ENCODE measurements at places on chromosomes 4 and X.

- DNase-seq = no peak
Measured at GRCh38 chr4:157315968-157316367, 95.4 kb downstream of the GRIA2 start.

- DNase-seq = no peak
Measured at GRCh38 chr4:186481998-186482790, 73.2 kb downstream of the MTNR1A start.

GRCh38 chrX:106619797-106620196 lies 8.0 kb downstream of the RADX start:
- no peak for DNase-seq

- DNase-seq = no peak
Measured at GRCh38 chr4:138911909-138912703, 103.5 kb upstream of the NOCT start.

DNA sequence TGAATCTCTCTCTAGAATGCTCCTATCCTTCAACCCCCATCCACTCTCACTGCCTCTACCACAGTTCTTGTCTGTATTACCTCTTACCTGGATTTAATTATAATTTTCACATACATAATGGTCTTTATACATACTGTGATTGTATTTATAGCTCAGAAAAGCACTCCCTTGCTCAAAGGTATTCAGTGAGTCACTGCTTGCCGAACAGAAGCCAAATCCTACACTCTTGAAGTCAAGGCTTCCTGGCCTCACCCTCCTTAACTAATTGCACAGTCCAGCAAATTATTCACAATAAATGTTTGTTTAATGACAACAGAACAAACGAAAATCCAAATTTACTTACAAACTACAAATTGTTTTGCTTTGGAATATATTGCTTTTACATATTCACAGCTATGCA lies 159.5 kb downstream of the KLHL13 start:
- DNase-seq = no peak

GRCh38 chr4:108717386-108717785 lies 45.5 kb downstream of the ETNPPL start:
- no peak for DNase-seq

DNA sequence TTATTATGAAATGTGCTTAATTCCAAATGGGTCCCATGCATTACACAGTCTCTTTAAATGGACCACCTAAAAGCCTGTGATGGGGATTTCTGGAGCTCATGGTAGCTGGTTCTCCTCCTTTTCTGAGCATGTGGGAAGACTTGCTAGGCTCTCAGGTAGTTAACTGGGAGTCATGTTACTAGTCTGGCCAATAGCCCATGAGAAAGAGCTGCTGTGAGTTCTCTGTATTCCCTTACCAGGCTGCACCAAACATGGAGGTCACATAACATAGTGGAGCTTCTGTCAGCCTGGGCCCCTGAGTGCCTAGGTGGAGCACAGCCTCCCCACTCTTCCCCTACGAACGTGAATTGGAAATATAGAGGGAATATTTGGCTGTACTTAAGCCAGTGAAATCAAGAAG lies 198.4 kb downstream of the MAML3 start:
- no peak for DNase-seq

- no peak for DNase-seq
Measured at GRCh38 chrX:42242004-42242403, 318.6 kb upstream of the CASK start.

GRCh38 chr4:26255989-26256388 lies 64.8 kb upstream of the RBPJ start:
- no peak for DNase-seq

- DNase-seq = no peak
Measured at GRCh38 chr4:63788271-63788670, 621.0 kb downstream of the TECRL start.

DNA sequence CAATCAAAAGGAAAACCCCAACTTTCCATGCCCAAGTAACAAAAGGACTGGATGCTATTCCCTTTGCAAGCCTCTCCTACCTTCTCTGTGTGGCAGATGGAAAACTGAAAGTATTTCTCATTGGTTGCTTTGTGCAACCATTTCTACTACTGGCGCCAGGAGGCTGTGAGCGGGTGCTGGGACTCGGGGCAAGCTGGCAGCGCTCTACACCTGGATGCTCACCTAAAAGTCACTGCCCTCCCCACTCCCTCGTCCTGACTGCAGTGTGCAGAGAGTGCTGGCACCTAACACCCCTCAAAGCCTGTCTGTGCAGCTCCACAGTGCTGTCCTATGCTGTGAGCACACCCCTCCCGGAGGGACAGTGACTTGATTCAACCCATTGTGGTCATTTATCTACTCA lies 54.2 kb upstream of the STS start:
- no peak for DNase-seq

GRCh38 chrX:99394456-99394855 lies 1015.6 kb downstream of the PCDH19 start:
- DNase-seq = no peak

DNA sequence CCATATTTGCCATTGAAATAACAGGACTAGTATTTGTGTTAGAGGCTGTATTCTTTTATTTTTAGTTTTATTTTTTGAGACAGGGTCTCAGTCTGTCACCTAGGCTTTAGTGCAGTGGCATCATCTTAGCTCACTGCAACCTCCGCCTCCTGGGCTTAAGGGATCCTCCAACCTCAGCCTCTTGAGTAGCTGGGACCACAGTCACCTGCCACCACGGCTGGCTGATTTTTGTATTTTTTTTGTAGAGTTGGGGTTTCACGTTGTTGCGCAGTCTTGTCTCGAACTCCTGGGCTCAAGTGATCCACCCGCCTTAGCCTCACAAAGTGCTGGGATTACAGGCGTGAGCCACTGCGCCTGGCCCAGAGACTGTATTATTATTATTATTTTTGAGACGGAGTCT lies 15.3 kb downstream of the TMEM131L start:
- no peak for DNase-seq

DNA sequence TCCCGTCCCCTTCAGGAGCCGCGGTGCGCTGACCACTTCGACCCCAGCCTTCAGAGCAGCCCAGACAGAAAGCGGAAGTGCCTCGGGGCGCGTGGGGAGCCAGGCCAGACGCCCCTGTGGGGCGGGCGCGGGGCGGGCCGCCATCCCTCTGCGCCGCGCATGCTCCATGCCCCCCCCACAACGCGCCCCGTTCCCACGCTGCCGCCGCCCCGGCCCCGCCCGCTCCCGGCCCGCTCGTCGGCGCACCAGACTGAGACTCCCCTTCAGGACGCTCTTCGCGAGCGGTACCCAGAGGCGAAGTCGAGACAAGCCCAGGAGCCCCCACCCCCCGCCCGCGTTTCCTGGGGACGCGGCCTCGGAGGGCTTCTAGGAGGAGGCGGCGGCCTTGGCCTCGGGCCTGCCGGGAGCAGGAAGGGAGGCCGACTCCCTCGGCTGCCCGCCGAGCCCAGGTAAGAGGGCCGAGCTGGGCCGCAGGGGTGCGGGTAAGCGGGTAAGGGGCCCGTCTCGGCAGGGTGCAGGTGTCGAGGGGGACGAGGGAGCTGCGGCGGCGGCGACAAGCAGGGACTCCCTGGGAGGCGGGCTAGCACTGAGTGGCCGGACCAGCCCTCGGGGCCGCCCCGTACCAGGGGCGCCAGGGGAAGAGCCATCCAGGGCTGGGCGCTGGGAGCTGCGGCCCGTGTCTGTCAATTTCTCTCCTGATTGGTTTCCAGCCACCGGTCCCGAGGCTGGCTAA lies at the start of gene ZFP92:
ZFP92 (plus strand) TSS at position 218 of the 733 bp plus-strand sequence. CDS start 6,851 bp downstream, outside the sequence.
- DNase-seq = no peak

- no peak for DNase-seq
Measured at GRCh38 chrX:112450810-112451209, 228.9 kb downstream of the LHFPL1 start.

GRCh38 chr4:95929448-95930064 lies 89.7 kb downstream of the PDHA2 start:
- DNase-seq = no peak

DNA sequence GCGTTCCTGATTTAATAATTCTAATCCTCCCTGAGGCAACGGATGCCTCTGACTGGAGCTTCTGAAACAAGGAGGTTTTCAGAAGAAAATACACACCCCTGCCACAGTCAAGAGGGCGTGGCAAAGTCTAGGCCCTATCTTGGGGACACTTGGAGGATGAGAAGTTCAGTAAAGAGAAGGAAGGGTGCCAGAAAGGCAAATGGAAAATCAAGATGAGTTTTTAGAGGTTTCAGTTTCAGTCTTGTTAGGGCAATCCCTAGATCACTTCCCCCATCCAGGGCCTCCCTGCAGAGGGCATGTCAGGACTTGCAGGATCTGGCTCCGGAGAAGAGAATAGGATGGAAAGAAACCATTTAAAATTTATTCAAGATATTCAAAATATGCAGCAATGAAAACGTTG lies 28.5 kb upstream of the FGF2 start:
- DNase-seq = no peak

DNA sequence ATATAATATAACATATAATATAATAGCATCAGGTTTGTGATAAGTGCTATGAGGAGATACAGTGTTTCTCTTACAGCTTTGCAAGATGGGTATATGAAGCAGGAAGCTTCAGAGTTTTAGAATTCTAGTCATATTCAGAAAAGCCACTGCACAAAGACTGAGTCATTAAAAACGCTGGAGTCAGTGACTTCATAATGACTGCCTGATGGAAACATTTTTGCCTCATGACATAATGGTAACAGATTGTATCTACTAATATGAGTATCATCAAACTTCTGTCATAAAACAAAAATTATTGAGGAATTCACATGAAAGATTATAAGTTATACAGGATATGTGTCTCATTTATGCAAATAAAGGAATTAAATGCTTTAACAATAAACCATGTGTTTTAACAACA lies 46.8 kb downstream of the EPHA5 start:
- DNase-seq = no peak

DNA sequence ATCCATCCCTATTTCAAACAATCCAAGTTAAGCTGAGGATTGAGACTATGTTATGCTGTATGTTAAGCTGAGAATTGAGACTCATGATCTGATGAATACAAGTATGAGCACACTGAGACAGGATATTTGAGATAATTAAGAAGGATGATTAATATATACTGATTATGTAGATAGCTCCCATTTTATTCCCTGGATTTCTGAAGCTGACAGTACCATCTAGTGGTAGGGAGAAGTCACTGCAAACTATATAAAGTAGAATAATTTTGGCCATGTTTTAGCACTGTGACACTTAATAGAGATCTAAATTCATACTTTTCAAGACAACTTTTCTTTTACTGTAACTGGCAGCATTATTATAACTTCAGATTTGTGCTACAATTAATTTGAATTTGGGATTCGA lies 63.8 kb upstream of the HPRT1 start:
- no peak for DNase-seq
